ENCODE measurements at places on chromosomes 4 and X. TPM values are rescaled to one million over a fixed set of nuclear protein-coding genes. Genes with fewer than 3 reads are reported as not detected.
A peak's percentile ranks its signal among the peaks of the same experiment; 100 is the strongest.

- no peak for DNase-seq
These were observed 66.8 kb upstream of the PLS3 start for GRCh38 chrX:115494161-115494560.

DNA sequence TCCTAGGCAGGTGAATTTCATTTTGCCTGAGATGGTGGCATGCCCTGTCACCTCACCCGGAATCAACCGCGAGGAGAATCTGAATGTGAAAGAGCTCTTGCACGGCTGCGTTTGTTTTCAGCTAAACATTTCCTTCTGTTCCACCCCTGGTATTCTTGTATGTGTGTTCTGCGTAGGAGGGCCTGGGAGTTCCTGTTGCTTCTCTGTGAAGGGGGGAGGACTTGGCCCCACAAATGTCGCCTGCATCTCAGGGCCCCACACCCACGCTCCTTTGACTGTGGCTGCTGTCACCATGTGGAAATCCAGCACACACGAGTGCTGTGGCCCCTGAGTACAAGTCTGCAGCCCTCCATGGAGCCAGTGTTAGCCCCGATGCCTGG, 45.8 kb upstream of the CLCN4 start:
- DNase-seq = no peak

DNA sequence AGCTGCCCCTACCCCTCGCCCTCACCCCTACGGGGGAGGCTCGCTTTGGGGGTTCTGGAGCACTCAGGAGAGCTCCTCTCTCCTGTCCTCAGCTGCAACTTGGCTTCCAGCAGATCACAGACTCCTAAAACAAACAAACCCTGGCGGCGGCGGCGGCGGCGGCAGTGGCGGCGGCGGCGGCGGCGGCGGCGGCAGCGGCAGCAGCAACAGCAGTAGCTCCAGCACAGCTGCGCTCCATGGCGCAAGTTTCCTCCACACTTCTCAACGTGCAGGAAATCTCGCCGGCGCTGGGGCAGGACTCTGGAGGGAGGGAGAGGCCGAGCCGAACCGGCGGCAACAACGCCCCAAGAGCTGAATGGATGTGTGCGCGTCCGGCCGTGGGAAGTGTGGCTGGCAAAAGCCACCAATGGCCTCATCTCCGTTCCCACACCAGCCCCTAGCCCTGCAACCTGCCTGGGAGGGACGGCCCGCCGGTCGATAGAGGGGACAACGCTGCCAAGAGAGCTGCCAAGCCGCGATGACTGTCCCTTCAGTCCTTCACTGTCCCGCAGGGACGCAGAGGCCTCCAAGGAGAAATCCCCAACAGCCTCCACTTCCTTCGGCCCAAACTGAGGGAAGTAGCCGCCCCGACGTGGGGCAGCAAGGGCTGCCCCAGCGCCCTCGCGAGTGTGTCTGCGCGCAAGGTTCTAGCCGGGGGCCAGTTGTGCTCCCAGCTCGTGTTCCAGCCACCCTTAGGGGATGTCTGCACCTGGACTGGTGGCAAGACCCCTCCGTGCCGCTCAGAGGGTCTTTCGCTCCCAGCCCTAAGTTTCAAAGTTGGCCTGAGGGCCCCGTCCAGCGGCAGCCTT, 775 bp downstream of the SHROOM4 start:
- peak; percentile 50 for DNase-seq

DNA sequence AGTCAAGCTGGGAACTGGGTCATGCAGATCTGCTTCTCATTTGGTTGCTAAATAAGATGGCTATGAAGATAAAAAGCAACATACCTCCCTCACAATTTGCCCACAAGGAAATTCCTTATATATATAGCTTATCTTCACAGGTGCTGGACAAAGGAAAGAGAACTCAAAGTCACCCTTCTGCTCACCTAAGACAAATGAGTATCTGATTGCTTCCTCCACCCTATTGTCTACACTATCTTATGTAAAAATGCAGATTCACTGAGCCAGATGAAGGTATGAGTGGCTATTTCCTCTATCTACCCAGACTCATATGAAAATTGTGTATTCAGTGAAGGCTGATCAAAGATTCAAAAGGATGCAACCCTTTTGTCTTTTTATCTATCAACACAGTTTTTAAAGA, 50.8 kb downstream of the CHM start:
- DNase-seq = no peak

GAGE1 gene
- total RNA-seq = 91.5 TPM
